ENCODE measurements at places on chromosomes 7 and 10. TPM values are rescaled to one million over a fixed set of nuclear protein-coding genes. Genes with fewer than 3 reads are reported as not detected.

The LGI1 gene
- 6.5 TPM for polyA plus RNA-seq

The MOGAT3 gene
- polyA plus RNA-seq = 0.53 TPM

DNA sequence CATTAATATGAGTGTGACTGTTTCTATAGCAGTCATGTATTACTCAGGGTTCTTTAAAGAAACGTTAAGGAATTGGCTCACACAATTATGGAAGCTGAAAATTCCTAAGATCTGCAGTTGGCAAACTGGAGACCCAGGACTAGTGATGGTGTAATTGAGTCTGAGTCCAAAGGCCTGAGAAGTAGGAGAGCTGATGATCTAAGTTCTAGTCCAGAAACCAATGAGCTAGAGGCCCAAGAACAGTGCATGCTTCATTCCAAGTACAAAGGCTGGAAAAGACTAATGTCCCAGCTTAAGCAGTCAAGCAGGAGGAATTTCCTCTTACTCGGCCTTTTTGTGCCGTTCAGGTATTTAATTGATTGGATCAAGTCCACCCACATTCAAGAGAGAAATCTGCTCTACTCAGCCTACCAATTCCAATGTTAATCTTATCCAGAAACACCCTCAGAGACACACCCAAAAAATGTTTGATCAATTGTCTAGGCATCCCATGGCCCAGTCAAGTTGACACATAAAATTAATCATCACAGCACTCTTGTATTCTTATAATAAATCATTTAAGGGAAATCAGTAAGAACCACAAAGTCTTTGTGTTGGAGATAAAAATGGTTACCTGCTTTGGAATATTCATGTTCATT is 312.1 kb downstream of the PRKG1 start:
- no peak for DNase-seq

GRCh38 chr10:89515031-89515841 is 20.2 kb downstream of the SLC16A12 start:
- DNase-seq = no peak

- DNase-seq = no peak
Measured at GRCh38 chr10:68735119-68735518, 14.1 kb downstream of the CCAR1 start.

GRCh38 chr7:119482209-119482608 is 790.8 kb upstream of the KCND2 start:
- no peak for DNase-seq

Measured in renal cortex interstitium (tissue), 15 donors.